Bone marrow (tissue), 2 donors: ENCODE measurements at places on chromosomes 4 and X.

DNA sequence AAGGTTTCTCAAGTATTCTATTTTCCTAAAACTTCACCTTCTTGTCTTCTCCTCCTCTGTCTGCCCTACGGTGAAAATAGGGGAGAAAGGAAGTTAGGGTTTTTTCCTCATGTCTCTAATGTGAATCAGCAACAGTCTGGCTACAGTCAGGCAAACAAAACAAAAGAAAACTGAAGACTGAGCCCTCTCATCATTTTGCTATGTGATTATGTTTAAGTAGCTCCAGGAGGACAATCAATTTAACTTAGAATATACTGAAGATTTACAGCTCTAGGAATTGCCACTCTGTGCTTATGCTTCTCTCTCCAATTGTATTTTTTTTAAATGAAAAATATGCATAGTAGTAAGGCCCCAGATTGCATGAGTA lies 316.2 kb downstream of the GPAT3 start:
- DNase-seq, result no peak

- DNase-seq, result no peak
Measured at GRCh38 chr4:101158134-101158482, 189.2 kb downstream of the PPP3CA start.

DNA sequence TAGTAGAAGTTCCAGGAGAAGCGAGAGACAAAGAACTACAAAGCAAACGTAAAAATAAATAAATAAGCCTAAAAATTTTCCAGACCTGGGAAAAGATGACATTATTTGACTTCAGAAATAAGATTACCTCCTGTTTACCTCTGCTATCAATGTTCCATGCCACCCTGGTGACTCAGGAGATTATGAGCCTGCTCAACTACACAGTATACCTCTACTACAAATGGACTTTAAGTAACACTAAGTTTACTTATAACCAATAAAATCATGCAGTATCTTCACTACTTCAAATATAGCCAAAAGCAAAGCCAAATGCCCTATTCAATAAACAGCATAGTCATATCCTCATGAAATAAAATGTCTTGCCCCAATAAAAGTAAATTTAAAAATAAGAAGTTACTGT lies 105.4 kb downstream of the CYLC1 start:
- DNase-seq, result no peak

DNA sequence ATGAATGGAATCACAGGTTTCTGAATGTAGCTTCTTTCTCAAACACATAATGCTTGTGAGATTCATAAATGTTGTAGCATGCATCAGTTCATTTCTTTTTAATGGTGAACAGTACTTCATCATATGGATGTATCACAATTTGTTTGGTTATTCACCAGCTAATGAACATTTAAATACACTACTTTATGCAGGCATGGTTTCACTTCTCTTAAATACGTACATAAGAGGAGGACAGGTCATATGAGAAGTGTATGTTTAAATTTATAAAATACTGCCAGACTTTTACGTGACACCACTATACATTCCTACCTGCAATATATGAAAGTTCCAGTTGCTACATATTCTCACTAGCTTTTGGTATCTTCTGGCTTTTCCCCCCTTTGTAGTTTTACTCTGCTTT lies 65.4 kb downstream of the ANKRD17 start:
- DNase-seq, result no peak

- DNase-seq, result no peak
Measured at GRCh38 chr4:54095110-54095825, 4.7 kb upstream of the GSX2 start.

DNA sequence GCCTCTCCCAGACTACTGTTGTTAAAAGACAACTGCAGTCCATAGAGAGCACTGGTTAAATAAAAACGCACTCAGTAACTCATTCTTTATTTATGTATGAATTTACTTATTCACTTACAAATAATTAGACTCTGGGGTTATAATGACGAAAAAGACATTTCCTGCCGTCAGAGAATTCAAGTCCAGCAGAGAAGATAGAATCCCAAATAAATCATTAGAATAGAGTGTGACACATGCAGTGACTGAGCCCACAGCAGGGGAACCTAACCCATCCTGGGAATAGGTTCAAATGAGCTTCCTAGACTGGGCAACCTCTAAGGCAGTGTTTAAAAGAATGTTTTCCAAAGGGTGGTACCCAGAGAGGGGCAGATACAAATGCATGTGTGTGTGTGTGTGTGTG lies 53.9 kb downstream of the FGFBP1 start:
- no peak for DNase-seq

DNA sequence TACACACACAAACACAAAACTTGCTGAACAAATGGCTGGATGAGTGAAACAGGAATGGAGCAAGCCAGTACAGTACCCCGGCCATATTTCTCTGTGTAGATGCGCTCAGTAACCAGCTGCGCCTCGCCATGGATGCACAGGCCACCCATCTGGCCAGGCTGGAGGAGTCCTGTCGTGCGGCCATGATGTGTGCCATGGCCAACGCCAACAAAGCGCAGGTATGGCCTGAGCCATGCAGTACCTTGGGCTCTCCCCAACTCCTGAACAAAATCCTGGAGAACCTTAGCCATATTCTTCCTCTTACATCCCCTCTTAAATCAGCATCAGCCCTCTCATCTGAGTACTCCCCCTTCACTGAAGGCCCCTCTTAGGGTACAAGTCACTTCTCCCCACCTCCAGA lies 4.4 kb downstream of the HSD17B10 start:
- no peak for DNase-seq
